ENCODE measurements at places on chromosomes 5 and 9.

DNA sequence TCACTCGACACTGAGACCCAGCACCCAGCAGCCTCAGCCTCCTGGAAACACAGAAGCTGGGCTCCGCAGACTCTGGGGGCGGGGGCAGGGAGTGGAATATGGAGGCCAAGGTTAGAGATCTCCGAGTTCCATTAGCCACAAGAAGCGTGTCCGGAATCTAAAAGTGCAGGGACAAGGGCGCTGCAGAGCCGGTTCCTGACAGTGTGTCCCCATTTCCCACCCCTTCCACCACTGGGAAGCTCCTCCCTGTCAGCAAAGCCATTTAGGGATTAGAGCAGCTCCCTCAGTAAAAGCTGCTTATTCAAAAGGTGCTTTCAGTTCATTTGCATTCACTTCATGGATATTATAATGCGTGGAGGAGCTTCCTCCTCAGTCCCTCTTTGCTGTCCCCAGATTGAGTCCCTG, 74.1 kb upstream of the HSPA9 start:
- DNase-seq: no peak

- no peak for DNase-seq
These were observed 55.2 kb upstream of the DAPK1 start for GRCh38 chr9:87442451-87442850.

- no peak for DNase-seq
These were observed 13.0 kb downstream of the NANS start for GRCh38 chr9:98069551-98069950.

DNA sequence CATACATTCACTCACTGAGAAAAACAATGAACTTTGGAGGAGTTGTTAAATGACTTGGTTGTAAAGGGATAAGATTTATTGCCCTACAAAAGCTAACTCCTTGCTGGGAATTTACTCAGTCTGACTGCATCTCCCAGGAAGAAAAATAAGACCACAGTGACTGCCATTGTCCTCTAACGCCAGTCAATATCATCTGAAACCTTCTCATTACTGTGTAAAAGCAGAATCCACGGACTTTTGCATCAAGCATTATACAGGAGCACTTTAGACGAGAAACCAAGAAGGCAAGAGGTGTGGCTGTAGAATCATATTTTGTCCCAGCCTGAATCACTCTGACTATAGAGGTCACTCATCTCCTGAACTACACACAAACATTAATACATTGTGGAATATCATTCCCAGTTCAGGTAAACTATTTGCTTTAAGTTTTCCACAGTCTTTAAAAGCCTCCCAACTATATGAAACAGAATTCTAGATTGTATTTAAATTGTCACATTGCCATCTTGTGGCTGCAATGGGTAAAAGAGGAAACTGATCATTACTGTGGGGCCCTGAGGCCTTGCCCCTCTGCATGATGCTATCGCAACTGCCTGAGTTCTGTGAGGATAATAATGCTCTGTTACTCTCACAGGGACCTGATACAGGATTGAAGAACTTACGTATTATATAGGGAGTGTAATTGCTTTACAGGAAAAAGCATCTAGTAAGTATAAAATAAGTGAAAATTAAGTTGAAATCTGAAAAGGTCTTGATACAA, 142.9 kb downstream of the SLCO4C1 start:
- peak; percentile 37 for DNase-seq

- no peak for DNase-seq
These were observed 1.3 kb downstream of the MED10 start for GRCh38 chr5:6376974-6377520.

DNA sequence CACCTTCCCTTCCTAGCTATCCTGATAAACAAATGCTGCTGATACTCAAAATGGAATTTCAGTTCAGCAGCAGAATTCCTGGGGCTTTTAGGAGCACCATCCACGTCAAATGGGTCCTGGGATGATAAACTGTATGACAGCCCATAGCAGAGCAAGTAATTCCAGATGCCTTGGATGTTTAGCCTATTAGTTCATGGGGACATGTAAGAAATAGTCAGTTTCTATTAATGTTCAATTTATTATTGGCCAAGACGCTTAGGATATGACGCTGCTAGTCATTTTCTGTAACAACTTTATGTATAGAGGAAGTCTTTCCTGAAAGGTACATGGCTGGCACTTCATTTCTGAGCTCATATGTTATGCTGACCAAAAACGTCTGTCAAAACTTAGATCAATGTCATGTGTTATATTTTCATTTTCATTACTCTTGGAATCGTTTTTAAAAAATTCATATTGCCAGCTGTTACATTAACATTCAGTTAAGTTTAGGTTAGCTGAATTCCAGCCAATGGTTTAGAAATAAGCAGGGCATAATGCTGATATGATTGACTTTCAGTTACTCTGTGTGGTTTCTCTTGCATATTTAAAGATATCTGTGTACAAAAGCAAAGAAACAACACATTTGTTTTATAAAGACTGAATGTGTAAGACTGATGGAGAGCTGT, 243.8 kb downstream of the CSNK1G3 start:
- no peak for DNase-seq

GRCh38 chr9:22742401-22742800, 295.8 kb downstream of the DMRTA1 start:
- no peak for DNase-seq

DNA sequence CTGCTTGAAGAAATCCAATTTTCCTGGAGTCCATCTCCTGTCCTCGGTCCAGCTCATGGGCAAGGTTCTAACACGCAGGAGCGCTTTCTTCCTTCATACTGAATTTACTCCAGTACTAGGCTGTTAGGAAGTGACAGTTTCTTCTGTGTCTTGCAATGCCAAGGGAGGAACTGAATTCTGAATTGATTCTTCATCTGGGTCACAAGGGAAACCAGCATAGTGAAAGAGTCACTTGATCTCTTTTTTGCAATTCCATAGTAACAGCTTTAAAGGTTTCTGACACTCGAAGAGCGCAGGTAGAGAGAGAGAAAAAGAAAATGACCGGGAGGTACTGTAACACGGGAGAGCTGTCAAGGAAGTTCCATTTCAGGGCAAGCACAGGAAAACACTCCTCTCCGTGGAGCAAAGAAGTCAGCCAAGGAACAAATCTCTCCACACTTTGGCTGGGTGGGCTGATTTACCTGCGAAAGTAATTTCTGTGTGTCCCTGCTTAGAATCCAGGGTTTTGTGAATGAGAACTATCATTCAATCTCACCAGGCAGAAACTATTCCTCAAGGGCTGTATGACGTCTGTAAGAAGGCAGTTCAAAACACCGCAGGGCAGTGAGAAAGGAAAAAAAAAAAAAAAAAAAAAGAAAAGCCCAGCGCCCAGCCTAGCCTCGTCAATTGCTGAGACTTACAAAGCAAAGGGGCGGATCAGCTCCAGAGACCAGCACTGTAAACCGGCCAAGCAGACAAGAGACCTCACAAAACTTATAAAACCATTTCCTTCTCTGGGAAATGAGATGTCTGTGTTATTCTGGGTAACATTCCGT, 617.8 kb downstream of the PDE4D start:
- DNase-seq: no peak

DNA sequence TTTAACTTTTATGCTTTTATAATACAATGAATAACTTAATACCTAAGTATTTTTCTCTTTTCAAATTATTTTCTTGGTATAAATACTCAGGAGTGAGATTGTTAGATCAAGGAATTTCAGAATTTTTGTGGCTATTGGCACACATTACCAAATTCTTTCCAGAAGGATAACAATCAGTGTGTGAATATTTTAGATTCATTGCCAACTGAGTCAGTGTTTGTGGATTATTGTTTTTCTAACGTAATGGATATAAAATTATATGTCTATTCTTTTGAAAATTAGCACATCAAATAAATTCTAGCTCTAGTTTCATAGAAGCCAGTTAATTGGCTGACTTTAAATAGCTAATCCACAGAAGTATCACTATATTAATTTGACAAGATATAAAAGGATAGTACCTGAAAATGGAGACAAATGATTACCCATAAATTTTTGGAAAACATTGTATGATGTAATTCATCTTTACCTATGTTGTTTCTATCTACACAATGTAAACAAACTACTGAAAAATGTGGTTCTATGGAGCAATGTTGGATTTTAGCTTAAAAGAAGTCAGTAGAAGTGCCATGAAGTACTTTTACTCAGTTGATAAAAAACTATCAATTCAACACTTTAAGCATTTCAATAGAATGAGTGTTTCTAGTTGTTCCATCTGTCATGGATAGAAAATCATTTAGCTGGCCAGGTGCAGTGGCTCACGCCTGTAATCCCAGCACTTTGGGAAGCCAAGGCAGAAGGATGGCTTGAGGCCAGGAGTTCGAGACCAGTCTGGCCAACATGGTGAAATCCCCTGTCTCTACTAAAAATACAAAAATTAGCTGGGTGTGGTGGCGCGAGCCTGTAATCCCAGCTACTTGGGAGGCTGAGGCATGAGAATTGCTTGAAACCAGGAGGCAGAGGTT, 185.1 kb downstream of the ADAMTSL1 start:
- no peak for DNase-seq

- no peak for DNase-seq
These were observed 65.8 kb downstream of the TSTD2 start for GRCh38 chr9:97567182-97567893.

- no peak for DNase-seq
These were observed 24.4 kb downstream of the CTXN3 start for GRCh38 chr5:127673117-127673800.

- peak; percentile 71 for DNase-seq
These were observed 9.5 kb downstream of the MTRR start for GRCh38 chr5:7878381-7878873.

GRCh38 chr9:114606597-114607207, 4.4 kb upstream of the TMEM268 start:
- DNase-seq: no peak

DNA sequence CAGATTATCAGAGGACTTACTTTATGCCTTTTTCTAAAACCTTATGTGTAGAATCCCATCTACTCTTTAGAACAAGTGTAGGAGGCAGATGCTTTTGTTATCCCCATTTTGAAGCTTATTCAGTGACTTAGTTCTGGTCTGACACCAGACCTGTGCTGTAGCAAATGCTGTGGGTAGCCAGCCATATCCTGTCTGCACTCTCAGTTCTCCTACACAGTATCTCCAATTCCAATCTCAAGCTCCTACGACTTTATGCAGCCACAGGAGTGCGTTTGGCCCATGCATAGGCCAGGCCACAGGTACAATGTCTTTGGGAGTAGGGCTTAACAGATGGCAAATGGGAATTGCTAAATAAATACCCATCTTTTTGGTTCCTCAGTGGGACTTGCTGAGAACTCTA, 292.6 kb downstream of the MCTP1 start:
- DNase-seq: no peak

- DNase-seq: no peak
These were observed 490.2 kb upstream of the NUDT12 start for GRCh38 chr5:104052558-104053352.

GRCh38 chr9:15416880-15417279, 5.8 kb upstream of the SNAPC3 start:
- peak; percentile 63 for DNase-seq

- DNase-seq: no peak
These were observed 18.9 kb downstream of the FREM1 start for GRCh38 chr9:14891332-14891731.

- peak; percentile 49 for DNase-seq
These were observed 60.2 kb downstream of the FBXO38 start for GRCh38 chr5:148443998-148444397.

DNA sequence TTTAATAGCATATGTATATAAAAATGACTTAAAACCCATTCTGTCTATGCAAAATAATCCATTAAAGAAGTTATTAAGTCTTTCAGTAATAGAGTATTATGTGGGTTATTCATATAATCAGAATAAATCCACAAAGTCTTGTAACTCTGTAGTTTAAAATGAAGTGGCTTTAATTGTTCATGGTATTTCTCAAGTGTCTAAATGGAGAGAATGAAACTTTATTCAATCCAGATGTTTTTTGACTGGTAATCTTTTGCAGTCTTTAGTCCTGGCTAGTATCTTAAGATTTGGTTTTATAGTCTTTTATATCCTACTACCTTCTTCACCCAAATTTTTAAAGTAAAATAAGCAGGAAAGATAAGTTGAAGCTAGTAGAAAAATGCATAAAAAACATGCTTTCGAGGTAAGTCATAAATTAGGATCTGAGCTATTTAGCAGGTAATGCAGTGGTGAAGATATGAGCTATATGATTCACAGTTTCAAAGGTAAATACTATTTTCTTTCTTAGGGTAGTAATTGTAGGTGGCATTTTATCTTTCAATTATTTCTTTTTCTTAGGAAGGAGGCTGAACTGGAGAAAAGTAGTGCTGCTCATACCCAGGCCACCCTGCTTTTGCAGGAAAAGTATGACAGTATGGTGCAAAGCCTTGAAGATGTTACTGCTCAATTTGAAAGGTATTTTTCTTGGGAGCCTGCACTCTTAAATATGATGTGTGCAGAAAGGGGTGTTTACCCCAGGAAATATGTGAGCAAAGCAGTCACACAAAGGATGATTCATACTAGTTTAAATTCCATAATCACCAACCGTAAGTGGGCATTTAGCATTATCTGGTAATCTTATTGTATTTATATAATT, 17.9 kb downstream of the HMMR start:
- DNase-seq: no peak
